ENCODE measurements at places on chromosomes 5 and 9.

DNA sequence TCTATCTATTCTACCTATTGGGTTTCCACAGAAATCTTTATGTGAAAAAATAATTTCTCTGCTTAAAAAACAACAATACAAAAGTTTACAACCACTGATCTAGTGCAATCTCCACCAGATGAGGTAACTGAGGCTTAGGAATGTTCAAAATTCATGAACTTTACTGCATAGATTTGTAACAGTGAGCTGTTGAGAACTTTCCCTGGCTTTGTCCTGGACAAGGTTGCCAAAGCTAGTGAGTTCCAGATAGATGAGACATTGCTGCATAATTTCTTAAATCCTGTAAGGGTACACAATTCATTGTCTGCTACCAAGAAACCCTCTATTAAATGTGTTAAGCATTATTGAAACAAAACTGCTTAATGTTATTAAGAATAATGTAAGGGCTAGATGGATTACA is 102.7 kb downstream of the OSMR start:
- DNase-seq: no peak

GRCh38 chr5:127003798-127004495 is 26.4 kb downstream of the MARCHF3 start:
- DNase-seq: no peak

DNA sequence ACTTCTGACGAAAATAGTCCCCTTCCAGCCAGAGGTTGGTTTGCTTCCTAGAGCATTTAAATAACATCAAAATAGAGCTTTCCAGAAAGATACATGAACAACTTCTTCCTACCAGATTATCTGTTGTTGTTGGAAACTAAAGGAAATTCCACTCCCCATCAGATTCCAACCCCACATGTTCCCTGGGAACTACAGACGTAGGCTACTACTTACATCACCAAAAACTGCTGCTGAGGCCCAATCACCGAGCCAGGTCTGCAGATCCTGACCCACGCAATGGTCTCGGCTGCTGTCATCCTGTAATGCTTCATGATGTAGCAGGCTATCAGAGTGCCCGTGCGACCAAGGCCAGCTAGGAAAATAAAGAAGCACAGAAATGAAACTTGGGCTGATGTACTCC is 73.4 kb downstream of the HABP4 start:
- no peak for DNase-seq

DNA sequence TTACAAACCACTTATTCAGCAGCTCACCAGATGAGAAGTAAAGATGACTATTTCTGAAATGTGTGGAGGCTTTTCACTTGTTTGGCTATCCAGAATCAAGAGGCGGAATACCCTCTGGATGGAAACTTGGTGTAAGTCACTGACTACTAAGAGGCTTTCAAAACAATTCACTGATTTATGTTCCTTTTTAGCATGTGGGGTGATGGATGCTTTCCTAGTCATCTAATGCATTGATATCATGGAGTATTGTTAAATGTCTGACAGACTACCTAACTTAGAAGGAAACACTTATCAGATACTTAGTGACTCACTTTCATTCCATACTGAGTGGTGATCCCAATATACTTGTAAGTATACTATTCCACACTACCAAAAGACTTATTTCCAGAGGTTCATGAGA is 141.4 kb downstream of the PLK2 start:
- no peak for DNase-seq

DNA sequence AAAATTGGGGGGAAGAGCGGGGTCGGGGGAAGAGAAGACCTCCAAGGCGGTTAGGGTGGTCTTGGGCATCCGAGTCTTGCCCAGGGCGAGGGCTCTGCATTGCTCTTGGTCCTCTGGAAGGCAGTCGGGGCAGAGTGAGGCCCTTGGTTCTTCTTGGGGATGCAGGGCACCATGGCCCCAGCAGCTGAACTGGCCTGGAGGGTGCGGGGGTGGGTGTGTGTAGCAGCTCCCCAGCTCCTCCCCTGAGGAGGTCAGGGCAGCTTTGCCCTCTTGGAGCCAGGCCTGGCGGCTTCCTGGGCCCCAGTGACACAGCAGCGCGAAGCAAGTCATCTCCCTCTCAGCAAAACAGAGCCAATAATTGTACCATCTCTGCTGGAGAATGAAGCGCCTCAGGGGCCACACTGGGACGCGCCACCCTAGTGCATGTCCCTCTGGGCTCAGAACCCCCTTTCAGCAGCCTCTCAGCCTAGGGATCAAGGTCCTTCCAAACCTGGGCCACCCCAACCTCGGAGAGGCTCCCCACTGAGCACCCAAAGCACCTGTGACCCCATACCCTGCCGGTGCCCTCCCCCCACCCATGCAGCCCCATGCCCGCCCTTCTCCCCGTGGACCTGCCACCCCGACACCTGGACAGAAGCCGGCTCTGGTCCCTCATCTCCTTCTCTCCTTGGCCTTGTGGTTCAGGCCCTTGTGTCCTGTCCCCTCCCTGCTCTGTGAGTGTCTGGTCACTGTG is 10.4 kb upstream of the RXRA start:
- no peak for DNase-seq

DNA sequence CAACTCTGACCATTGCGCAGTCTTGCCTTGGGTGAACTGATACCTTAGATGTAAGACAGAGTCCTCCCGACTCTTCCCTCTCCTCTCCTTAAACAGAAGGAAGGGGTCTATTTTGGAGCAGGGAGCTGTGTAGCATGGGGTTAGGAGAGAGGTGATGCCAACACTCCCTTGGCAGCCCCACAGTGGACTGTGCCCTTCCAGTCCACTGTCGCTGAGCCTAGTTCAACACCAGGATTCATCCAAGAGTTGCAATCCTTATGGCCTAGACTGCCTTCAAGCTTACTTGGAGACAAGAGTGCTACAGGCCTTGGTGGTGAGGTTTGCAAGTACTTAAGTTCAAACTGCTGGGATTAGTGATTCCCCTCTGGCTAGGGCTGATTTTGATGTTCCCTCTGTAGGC is 51.4 kb downstream of the NDUFAF2 start:
- DNase-seq: no peak

- DNase-seq: no peak
Observed at GRCh38 chr5:16565118-16565517, 51.7 kb downstream of the RETREG1 start.

DNA sequence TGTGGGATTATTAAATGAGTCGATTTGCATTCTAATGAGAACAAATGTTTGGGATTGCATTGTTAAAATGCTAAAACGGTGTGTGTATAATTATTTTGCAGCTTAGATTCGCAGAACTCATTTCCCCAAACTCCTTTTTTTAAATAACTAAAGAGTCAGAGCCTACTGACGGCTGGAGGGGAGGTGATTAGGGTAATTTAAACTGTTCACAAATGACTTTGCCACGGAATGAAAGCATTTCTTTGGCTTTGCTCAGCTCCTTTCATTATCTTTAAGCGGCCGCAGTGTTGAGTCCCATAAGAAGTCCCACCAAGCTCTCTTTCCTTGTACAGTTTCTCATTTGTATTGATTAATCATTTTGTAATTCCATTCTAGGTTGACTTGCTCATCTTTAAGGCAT is 1632.8 kb downstream of the MAT2B start:
- DNase-seq: no peak

DNA sequence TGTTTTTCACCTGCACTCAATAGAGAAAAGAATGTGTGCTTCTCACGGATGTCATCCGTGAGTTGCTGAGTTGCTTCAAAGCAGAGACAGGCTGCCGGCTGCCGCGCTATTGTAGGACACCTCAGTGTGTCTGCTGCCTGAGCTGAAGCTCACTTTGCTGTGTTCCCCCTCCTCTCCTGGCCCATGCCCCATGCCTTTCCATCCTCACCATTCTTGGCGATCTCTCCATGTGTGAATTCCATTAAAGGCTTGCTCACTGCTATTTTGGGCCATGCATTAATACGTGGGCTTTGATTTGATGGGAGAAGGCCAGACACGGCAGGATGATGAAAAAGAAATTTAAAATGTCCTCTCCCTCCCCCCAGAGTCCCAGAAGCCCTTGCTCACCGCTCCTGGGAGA is 14.5 kb downstream of the ADAM19 start:
- no peak for DNase-seq

DNA sequence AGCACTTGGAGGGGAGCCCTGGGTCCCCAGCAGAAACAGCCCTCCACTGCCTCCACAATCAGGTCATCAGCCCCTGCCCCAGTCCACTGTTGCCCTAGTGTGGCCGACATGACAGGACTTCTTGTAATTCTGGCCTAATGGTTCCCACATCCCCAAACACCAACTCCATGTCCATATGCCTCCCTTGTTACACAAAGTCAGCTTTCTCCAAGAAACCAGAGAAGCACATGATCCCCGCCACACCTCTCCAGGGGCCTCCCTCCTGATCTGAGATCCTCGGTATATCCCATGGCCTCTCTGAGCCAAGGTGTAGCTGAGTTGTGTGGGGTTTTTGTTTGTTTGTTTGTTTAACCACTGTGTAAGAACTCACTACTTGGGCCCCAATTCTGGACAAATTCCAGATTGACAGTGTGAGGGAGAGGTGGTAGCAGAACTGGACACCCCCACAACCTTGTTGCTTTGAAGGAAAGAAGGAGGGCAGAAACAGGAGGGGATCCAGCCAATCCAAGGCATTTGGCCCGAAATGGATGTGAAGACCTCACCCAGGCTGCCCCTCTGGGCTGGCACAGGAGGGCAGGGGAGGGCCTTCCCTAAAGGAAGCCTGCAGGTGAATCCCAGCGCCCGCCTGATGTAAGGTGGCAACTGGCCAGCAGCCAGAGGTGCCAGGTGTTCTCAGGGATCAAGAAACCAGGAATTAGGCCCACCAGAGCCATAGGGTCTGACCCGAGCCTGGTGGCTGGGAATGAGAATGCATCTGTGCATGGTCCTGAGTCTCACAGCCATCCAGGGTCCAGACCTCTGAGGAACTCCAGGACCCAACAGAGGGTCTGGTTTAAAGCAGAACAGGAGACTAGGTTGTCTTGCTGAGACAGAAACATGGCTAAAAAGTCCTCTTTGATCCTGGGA is 13.4 kb downstream of the IRF1 start:
- DNase-seq: peak; percentile 49

DNA sequence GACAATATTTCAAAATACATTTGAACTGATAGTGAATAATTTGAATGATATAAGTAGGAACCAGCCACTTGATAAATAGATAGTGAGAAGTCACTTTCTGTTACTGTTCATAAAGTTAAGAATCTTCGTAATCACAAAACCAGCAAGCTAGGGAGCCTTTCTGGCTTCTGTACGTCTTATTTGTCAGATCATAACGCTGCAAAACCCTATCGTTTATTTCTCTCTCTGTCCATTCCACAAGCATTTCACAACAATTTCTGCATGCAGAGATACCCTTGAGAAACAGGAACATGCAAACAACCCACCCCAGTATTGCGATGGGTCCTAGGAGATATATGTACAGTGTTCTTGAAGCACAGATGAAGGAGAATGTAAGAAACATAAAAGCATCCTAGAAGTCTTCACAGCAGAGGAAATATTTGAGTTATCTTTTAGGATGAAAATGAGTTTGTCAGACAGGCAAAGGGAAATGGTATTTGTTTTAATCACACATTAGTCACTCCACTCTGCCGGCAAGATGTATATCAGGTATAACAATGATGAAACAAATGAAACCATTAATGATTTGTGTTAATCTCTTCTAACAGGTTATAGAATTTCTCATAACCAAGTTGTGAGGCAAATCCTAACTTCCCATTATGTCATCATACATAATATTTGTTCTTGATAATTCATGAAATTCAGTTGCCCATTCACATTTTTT is 668.7 kb upstream of the FTMT start:
- DNase-seq: no peak

GRCh38 chr5:68950125-68950524 is 143.7 kb upstream of the SLC30A5 start:
- DNase-seq: no peak

DNA sequence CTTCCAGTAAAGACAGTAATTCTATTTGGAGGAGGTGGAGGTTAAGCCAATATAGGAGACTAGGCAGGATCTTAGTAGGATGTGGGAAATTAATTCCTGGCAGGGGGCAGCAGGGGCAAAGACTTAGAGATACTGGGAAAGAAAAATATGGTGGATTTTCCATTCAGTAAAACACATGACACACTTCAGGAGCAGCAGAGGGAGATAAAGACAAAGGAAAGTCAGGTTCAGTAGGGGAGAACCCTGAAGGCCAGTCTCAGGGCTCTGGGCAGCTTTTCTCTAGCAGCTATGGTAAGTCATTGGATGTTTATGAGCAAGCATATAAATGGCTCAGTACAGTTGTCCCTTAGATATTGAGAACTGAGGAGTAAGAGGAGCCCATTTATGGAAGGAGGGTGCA is 105.5 kb downstream of the PJA2 start:
- DNase-seq: no peak

- DNase-seq: no peak
Observed at GRCh38 chr5:28576022-28576421, 1537.6 kb upstream of the CDH9 start.

DNA sequence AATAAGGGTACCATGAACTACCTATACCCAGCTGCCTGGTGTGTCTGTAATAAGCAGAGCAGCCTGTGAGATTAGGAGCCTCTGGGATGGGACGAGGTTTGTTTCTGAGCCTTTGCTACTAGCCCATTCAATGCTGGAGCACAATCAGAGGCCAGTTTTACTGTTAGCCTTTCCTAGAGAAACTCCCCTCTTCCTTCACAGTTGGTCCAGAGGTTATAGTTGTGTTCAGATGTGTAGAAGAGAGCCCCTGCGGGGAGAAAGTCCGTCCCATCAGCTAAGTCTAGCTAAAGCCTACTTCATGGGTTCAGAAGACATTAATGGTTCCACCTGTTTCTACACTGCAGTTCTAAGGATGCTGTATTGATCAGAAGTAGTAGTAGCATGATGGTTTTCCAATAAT is 16.8 kb downstream of the NUP214 start:
- DNase-seq: no peak

DNA sequence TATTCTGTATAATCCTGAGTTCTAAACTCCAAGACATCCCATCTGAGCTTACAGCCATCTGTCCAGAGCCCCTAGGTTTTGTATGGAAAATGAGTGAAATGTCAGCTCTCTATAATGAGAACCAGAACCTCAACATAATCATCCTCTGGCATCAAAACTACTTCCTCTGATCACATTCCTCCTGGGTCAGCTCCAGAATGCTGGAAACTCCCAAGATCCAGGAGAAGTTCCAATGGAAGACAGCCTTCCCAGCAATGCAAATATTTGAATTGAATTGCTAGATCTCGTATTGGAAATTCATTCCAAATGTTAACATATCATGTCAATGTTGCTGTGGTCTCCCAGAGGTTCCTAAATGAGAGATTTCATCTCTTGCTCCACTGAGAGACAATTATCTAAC is 23.8 kb downstream of the C9 start:
- no peak for DNase-seq

DNA sequence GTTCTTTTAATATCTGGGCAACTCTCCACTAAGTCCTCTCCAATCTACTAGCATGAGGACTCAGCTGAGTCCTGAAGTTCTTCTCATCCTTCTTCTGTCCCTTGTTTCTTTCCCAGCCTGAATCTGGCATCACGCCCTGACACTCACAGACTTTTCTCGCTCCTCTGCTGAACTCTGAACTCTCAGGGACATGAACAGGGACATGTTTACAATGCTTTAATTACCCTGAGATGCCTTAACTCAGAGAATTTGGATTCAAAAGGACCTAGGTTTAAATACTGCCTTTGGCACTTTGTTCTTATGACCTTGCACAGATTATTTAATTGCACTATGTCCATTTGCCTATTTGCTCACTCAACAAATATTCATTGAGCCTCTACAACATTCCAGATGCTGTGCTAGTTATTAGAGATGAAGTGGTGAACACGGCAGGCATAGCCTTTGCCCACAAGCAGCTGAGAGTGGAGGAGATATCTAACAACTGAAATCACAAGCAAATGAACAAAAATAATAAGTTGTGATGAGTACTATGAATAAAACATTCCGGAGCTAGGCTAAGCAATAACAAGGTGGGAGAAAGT is 106.0 kb downstream of the ADRB2 start:
- no peak for DNase-seq

All from mesenteric fat pad (tissue), 1 donor.